ENCODE measurements at places on chromosomes 1 and 21.

- DNase-seq: peak; percentile 87
These were observed 8.8 kb upstream of the FAM20B start for GRCh38 chr1:179016706-179017382.

DNA sequence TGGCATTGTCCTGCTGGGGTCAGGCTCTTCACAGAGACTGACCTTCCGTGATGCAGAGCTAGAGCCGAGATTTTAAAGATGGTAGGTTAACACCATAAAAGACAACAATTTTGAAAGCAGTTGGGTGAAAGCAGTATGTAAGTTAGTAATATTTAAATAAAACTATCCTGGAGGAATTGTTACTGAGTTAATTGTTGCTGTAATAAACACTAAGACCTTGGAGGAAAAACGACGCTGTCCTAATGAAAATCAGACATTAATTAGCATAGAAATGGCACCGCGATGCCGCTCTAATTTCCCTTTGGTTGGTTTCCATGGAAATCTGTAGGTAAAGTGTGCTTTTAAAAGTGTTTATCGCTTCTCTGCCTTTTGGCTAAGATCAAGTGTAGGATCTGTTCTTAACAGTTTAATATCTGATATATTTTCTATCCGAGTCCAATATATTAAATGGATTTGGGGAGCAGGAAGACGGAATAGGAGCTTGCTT is 745 bp upstream of the ANP32E start:
- DNase-seq: no peak

DNA sequence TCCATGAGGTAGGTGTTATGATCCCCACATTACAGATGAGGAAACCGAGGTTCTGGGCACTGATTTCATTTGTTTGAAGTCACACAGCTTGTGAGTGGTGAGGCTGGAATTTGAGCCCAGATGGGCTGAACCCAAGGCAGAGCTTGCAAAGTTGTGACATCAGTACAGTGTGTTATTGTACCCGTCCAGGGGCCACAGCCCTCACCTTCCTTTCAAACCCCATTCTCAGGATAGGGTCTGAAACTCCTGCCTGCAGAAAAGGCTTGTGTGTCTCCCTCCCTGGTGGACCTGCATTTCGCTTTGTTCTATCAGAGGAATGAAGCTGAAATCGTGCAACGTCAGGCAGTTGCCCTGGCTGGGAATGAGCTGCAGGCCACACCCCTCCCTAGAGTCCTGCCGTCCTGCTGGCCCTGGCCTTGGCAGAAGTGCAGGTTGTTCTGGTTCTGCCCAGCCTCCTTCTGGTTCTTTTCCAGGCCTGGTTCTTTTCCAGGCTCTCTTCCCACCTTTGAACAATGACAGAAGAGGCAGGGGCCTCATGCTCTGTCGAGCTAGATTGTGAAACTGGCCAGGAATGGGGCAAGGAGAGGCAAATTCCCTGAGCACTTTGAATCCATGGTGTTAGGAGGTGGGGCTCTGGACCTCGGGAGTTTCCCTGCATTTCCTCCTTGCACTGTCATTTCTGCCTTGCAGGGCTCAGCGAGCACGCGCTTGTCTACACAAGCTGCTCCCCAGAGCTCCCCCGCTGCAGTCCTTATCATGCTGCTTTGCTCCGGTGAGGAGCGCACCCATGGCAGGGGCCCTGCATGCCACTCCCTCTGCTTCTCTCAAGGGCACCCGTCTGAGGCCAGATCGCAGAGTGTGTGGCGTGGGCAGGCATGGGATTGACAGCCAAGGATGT is 8.2 kb upstream of the MYOM3 start:
- DNase-seq: peak; percentile 29

GRCh38 chr1:180501865-180502360 is 464 bp downstream of the ACBD6 start:
- no peak for DNase-seq

DNA sequence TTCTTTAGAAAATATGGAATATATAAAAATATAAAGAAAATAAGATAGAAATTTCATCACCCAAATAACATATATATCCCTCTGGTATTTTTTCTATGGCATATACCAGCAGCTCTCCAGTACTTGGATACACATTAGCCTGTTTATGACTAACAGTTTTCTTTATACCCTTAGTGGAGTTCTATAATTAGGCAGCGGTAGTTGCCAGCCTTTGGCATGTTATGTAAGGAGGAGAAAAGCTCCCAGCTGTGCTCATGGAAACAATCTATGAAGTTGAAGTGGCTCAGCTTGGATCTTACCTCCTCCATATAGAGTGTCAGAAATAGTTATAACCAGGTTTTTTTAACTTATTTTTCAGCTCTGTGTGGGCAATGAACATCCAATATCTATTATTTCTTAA is 1636.8 kb downstream of the AMY1C start:
- DNase-seq: no peak

DNA sequence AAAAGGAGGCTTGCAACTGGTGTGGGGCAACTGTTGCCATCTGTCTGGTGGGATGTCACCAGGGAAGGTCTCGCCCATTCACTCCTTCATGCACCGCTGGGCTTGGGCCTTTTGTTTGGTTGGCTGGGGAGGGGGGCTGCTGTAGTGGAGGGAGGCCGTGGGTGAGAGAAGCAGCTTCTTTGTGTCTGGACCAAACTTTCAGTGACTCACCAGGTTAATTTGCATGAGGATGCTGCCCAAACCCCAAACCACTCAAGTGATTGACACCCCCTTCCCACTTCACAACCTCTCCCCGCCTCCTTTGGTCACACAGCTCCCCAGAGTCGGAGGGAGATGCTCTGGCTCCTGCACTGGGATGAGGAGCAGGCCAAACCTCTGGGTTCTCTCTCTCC is 19.7 kb downstream of the BTG2 start:
- no peak for DNase-seq

All from epithelial cell of prostate (primary cell).